Esophagus muscularis mucosa (tissue), 4 donors: ENCODE measurements at places on chromosomes 3 and 15. TPM values are rescaled to one million over a fixed set of nuclear protein-coding genes. Genes with fewer than 3 reads are reported as not detected.

DNA sequence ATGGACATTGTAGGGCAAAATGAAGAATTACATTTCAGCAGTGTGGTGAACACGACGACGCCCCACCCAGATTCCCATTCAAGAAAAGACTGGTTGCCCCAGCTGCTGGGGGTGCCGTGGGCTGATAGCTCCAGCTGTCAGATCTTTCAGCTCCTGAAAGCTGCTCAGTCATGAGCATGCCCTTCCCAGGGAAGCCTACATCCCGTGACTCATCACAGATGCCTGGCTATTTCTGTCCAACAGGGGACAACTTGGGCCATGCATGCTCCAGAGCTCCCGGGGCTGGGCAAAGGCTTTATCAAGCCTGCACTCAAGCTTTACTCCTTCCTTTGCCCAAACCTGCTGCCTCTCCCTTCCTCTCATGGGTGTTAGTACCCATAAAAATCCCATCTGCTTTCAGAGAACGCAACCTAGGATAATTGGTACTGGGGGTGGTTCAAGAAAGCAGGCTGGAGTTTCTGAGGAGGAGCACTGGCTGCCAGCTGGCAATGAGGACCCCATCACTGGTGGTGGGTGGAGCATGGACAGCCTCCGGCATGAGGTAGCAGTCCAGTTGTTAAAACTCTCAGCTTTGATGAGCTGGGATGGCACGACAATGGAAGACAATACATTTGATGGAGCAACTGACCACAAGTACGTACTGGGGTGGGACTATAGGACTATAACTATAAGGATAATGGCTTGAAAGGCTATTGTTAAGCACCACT, 16.4 kb upstream of the ST8SIA2 start:
- no peak for DNase-seq

Gene HOMER2
- 54.8 TPM for total RNA-seq

- DNase-seq = no peak
Observed at GRCh38 chr3:70020906-70021660, 21.6 kb downstream of the SAMMSON start.

Gene CCR5
- total RNA-seq = 0.46 TPM

- DNase-seq = no peak
Observed at GRCh38 chr15:60706145-60706544, 227.2 kb upstream of the ICE2 start.

- DNase-seq = no peak
Observed at GRCh38 chr3:142047021-142047369, 102.3 kb downstream of the TFDP2 start.

Gene DNAJB8
- total RNA-seq = not detected

GRCh38 chr15:82138306-82138705, 92.5 kb upstream of the MEX3B start:
- no peak for DNase-seq

DNA sequence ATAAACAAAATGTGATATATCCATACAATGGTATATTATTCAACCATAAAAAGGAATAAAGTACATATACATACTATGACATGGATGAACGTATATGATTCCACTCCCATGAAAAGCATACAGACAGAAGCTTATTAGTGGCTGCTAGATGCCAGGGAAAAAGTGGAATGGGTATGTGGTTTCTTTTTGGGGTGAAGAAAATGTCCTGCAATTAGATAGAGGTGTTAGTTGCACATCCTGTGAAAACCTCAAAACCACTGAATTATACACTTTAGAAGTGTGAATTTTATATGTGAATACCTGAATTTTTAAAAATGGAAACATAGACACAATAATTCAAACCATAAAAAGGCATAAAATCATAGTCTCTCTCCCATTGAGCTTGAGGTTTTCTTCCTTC, 11.2 kb downstream of the DENND6A start:
- no peak for DNase-seq
